Fibroblast of lung (primary cell): ENCODE measurements at places on chromosomes 4 and X.

DNA sequence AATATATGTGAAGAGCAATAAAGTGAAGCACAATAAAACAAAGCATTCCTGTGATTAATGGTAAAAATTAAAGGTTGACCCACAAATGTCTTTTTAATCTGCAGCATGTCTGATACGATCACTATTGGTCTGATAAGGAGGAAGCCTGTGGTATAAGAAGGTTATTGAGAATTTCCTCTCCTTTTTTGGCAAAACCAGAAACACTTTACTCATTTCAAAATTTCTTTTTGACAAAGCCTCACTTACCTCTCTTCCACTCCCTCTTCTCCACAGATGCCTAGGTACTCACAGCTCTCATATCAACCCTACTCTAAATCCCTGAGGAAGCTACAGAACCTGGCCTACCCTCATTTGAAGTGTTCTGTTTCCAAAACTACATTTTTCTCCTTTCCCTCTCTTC, 56.1 kb downstream of the TSPAN5 start:
- no peak for DNase-seq

GRCh38 chr4:54077812-54078211, 13.4 kb upstream of the CHIC2 start:
- DNase-seq, result peak; percentile 76

DNA sequence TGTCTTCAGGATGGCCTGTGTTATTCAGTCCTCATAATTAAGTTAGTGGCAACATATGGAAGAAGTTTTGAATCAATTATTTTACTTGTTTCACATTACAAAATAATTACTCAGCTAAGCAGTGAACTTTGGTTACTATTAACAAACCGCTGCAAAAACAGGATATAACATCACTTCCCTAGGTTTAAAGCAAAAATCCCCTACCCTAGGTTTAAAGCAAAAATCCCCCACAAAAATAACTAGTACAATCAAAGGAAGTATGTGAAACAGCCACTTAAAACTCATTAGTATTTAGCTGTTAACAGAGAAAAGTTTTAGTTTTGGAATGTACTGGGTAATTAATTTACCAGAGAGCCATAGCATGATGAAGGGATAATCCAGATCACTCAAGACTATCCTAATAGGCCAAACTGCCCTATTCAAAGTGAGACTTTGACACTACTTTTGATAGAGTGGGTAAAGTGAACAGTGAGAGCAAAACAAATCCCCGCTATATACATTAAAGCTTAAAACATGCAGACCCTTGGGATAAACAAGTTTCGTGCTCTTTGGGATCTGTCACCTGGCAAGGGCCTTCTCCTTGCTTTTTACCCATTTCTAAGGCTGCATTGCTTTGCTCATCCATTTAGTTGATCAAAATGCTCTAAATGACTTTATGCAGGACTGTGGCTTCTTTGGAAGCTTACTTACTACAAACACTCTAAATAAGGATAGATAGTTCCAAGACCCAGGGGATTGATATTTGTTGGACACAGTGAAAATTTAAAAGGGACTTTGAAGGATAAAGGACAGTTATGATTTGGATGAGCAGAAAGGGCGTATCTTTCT, 36.4 kb upstream of the GPR174 start:
- no peak for DNase-seq

DNA sequence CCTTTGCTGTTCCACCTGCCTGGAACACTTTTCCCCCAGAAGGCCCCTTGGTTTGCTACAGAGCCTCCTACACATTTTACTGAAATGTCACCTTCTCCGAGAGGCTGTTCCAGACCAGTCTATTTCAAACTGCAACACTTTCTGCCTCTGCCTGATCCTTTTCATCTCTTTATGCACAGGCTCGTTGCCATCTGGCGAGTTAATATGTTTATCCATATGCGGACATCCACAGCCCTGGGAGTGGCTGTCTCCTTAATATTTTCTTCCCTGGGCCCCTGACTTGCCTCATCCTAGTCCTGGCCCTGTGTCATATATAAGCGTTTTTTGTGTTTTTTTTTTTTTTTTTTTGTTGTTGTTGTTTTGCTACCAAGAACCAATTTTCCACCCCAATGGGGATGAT, 65.2 kb upstream of the PHKA2 start:
- DNase-seq, result no peak

DNA sequence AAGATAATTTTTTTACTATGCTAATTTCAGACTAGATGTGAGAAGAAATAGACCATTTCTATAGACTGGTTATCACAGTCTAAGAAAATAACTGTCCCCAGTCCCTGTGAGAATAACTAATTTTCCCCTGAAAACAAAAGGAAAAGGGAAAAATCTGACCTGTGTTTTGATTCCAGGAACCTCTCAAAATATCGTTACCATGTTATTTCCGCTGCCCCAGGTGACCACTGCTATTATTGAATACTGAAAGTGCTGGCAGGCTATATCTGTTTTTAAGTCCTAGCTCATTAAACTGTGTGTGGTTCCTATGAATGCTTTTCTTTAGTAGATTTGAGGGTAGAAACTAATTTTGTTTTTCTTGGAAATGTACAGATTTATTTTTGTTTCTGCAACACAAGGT, 83.6 kb downstream of the GAB1 start:
- no peak for DNase-seq

DNA sequence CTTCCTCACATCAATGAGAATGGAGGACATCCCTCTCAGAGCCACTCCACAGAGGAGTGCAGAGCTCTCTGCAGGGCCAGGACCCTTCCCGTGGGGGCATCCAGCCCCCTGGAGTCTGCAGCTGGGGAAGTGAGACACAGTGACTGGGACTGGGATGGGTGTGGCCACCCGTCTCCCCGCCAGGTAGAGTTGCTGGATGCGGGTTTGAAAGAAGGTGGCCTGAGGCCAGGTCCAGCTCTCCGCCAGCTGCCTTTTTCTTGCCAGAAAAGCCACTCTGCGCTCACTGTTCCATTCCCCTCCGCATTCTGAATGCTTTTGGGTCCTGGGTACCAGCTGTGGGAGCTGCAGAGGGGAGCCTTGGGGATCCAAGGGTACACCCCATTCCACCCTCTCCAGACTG, 82.6 kb downstream of the ABLIM2 start:
- DNase-seq, result no peak

DNA sequence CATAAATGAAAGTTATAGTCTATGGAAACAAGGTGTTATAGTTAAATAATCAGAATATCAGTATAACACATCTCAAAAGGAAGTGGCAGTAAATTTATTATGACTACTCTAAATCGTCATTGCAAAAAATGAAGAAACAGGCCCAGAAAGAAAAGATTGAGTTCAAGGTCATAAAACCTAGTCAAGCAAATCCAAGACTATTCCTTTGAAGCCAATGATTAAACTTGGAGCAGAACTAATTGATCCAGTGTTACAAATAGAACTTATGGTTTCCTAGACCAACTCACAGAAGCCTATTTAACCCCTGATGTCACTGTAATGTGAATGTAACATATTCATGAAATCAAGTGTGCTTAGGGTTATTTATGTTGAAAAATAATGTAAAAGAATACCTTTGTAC, 1.9 kb downstream of the FAM199X start:
- DNase-seq, result no peak

GRCh38 chr4:8121292-8122015, 37.2 kb downstream of the ABLIM2 start:
- no peak for DNase-seq

- DNase-seq, result no peak
Measured at GRCh38 chr4:56655627-56656345, 25.3 kb downstream of the HOPX start.

GRCh38 chr4:148205476-148205875, 236.7 kb downstream of the NR3C2 start:
- DNase-seq, result no peak

DNA sequence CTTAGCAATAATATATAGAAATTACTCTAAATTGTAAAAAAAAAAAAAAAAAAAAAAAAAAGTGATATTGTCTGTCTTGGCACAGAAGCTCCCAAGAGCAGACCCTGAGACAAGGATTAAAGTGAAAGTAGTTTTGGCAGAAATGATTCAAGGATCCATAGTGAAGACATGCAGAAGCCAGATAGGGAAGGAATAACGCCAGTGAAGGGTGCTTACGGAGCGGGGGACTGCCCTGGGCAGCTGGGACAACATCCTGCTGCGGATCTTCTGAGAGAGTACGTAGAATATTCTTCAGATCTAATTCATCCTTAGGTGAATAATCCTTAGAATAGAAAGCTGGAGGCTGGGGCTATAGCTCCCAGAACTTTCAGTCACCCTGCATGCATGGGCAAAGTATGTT, 39.8 kb downstream of the ARHGAP24 start:
- DNase-seq, result no peak

DNA sequence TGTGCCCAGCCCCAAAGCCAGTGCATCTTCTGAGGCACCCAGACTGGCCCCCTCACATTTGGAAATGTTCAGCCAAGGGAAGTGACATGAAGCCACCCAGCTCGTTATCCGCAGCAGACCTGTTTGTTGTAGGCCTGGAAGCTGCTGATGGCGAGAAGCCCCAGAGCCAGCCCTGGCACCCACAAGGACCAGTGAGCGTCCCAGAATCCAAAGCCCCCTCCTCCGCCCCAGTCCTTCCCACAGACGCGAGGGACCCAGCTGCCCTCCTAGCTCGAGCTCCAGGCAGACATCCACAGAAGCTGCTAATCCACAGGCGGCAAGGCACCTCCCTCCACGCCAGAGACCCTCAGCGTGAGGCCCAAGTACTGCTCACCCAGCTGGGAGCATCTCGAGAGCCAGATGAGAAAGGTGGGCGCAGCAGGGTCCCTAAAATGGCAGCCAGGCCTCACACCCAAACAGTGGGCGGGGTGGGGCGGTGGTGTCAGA, 7.4 kb downstream of the ABLIM2 start:
- no peak for DNase-seq
